ENCODE measurements at places on chromosomes 11 and 22.
A peak's percentile ranks its signal among the peaks of the same experiment; 100 is the strongest.

DNA sequence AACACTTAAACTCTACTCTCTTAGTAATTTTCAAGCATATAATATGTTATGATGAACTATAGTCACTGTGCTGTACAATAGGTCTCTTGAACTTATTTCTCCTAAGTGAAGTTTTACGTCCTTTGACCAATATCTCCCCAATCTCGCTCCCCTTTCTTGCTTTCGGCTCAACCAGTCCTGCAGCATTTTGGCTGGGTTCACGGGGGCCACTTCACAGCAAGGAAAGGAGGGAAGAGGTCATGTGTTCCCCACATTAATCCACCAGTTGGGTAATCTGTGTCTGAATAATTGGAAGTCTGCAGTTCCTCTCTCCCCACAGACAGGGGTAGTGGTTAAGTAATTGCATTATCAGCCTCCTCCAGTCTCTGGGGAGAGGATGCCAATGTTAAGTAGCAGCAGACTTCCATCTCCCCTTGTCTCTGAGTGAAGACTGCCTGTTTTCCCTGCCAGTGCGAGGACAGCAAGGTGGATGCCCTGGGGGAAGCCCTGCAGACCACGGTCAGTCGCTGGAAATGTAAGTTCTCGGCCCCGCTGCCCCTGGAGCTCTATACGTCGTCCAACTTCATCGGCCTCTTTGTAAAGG, 59.2 kb upstream of the CRTAM start:
- DNase-seq, result no peak

GRCh38 chr22:26804911-26805539, 147.6 kb downstream of the MIAT start:
- no peak for DNase-seq

GRCh38 chr11:65630215-65630614, 7.7 kb upstream of the SIPA1 start:
- no peak for DNase-seq

- DNase-seq, result no peak
These were observed 15.5 kb upstream of the C1QTNF4 start for GRCh38 chr11:47609675-47610074.

DNA sequence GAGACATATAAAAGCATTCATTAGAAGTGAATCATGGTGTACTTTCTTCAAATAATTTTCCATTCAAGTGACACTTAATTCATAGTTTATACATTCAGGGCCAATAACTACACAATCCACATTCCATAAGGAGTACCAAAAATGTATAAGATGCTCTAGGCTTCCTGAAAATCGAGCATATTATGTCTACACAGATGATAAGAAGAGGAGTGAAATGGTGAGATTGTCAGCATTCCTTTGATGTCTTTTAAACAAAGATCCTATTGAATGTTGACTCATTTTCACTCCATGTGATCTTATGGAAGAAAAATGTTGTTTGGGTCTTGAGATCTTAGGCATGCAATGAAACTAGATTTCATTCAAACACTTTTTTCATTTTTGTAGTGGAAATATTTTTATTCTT, 843.2 kb downstream of the KCNA4 start:
- no peak for DNase-seq

DNA sequence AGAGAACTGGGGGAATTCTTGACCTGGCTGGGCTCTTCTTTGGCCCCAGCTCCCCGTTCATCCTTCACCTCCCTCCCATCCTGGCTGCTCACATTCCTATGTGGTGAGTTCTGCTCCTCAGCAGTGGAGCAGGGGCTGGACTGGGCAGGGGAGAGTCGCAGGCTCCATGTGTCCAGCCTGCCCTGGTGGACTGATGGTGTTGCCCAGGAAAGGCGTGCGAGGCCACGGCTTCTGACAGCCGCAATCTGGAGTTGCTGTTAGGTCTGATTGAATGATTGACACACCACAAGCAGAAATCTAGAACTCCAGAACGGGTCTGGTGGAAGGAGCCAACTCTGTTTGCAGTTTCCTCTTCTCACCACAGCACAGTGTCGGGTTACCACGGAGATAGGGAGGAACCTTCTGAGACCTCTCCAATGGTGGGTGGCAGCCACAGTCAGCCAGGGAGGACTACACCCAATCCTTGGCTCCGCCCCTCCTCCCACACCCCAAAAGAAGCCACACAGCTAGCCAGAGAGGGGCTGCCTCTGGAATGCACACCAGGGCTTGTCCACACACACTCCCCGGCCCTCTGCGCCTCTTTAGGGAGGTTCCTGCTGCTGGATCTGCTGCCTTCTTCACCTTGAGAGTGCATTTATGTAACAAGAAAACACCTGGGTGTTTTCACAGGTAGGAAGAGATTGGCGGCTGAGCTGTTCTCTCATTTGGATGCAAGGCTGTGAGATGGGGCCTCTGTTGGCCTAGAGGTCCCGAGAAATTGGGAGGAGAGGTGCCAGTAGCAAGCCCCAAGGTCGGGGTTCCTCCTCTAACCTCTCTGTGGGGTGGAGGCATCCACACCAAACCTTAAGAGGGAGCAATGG, 56.4 kb upstream of the CD44 start:
- peak; percentile 46 for DNase-seq
